ENCODE measurements at places on chromosomes 3 and 15. TPM values are rescaled to one million over a fixed set of nuclear protein-coding genes. Genes with fewer than 3 reads are reported as not detected.

DNA sequence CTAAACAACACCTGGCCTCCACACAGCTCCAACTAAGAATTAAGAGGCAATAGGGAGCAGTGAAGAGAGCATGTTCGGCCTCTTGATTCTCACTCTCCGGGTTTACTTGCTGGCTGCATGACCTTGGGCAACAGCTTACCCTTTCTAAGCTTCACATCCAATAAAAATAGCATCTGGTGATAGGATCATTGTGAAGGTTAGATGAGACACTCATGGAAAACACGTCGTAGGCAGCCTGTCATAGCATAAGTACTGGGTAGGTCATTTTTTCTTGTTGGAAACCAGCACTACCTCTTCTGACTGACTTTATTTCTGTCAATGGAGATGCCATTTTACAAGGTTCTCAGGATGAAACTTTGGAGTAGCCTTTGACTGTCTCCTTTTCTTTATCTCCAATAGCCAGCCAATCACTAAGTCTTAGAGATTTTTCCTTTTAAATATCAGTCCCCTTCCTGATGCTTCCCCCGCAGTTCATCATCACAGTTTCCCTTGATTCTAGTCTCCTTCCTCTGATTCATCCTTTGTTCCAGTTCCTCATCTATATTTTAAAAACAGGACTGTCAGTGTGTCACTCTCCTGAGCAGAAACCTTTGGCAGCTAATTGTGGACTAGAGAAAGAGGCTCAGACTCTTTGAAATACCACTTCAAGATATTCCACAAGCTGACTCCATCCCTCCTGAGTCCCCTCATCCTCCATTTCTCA is 271.5 kb downstream of the SLC9A9 start:
- no peaks in the 10 kb centered on the region for H3K4me1 ChIP-seq
- H3K4me3 ChIP-seq: no peak overlapping the region
- no peaks in the 10 kb centered on the region for H3K36me3 ChIP-seq
- H3K27ac ChIP-seq: no peak overlapping the region
- H3K27me3 ChIP-seq: no peaks in the 10 kb centered on the region

STRIT1 gene
- total RNA-seq: not detected

GRCh38 chr3:143366672-143367071 is 247.1 kb downstream of the CHST2 start:
- no peak for DNase-seq
- H3K27me3 ChIP-seq: no peaks in the 10 kb centered on the region
- no peaks in the 10 kb centered on the region for H3K4me1 ChIP-seq

ABI3BP gene
- total RNA-seq: 114 TPM

SEMA5B gene
- total RNA-seq: 0.23 TPM

DNA sequence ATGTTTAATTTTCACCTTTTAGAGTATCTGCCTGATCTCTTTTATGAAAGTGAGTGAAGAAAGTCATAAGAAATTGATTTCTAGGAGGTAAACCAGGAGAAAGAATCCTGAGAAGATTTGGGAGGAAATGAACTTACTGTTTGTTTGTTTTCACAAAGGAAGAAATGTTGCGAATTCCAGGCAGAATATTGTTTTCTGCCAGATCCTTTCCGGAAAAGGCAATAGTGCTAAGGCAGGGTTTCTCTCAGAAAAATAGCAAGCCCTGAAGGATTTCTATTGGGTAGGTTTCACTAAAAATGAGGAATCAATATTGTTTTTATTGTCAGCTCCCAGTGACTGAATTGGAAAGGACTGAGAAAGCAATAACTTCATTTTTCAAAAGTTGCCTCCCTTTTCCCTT is 85.7 kb upstream of the TGFBR2 start:
- no peak overlapping the region for H3K27ac ChIP-seq
- H3K4me3 ChIP-seq: no peak overlapping the region
- H3K36me3 ChIP-seq: no peaks in the 10 kb centered on the region
- H3K27me3 ChIP-seq: no peaks in the 10 kb centered on the region
- peaks cover 2% of the 10 kb centered on the region for H3K4me1 ChIP-seq

AMIGO3 gene
- total RNA-seq: 0.34 TPM

DNA sequence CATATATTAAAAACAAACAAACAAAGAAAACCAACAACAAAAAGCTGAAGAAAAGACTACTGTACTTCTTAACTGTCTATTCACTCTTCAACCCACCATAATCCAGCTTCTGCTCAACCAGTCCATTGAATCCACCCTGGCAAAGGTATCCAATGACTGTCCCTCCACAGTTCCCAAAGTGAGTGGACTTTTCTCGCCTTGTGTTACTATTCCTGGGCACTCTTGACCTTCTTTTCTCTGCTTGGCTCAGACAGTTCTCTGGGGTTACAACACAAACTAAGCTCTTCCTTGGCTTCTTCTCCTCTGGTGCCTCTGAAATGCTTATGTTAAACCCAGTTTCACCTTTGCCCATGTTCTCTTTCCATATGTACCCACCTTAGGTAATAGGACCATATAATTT is 420.2 kb downstream of the PLCL2 start:
- no peaks in the 10 kb centered on the region for H3K27me3 ChIP-seq
- H3K4me1 ChIP-seq: no peaks in the 10 kb centered on the region
- no peak overlapping the region for H3K4me3 ChIP-seq
- H3K27ac ChIP-seq: no peak overlapping the region
- DNase-seq: no peak

CBLB gene
- total RNA-seq: 133 TPM

GRCh38 chr3:46080124-46080968 is 53.1 kb upstream of the XCR1 start:
- no peak overlapping the region for H3K4me3 ChIP-seq
- no peaks in the 10 kb centered on the region for H3K36me3 ChIP-seq
- DNase-seq: no peak
- H3K27ac ChIP-seq: no peak overlapping the region
- no peaks in the 10 kb centered on the region for H3K27me3 ChIP-seq

- H3K4me3 ChIP-seq: no peak overlapping the region
- no peak overlapping the region for H3K27ac ChIP-seq
- no peaks in the 10 kb centered on the region for H3K4me1 ChIP-seq
- no peaks in the 10 kb centered on the region for H3K36me3 ChIP-seq
Measured at GRCh38 chr3:160260587-160261270, 35.5 kb downstream of the C3orf80 start.

PLA1A gene
- total RNA-seq: 0.53 TPM

DPPA4 gene
- total RNA-seq: not detected

POLQ gene
- 0.41 TPM for total RNA-seq
